ENCODE measurements at places on chromosomes 1 and 21.

GRCh38 chr1:81540216-81540615 lies 260.5 kb upstream of the ADGRL2 start:
- no peak for DNase-seq

DNA sequence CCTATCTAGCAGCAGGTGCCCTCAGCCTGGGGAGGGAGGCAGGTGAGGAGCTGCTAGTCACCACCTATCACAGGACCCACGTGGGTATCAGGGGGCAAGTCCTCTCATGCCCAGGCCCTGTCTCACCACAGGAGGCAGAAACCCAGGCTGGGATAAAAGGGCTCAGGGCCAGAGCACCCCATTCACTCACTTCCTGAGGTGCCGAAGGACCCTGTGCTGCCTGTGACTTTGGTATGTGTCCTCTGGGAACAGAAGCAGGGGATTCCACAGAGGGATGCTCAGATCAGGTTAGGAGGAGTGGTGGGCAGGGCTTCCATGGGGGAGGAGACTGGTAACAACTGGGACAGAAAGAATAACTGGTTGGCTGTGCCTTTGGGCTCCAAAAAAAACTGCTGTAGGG lies at the start of gene LCE1E:
Gene LCE1E, plus strand, starts transcription at position 181 of the 400 bp plus-strand sequence. CDS start 1,043 bp downstream, outside the sequence.
- no peak for DNase-seq

DNA sequence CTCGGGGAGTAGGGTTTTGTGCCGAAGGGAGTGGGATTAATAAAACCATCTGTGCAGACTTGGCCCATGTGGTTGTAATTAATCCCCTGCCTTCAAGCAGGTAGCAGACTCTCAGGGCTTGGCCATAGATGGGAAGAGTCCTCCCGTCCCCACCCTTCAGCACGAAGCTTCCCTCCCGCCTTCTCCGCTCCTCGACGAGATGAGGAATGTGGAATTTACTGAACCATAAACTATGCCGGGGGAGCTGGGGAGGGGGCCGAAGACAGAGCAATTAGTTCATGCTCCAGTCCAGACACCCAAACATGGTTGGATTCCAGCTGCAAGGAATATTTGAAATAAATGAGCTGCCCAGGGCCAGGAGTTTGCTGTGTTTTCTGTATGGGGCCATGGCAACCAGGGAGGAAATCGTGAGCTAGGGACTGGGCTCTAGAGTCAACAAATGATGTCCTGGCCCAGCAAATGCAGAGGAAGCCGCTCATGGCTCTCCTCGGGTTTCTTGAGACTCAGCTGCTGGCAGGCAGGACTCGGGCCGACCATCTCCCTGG lies 78.8 kb downstream of the SPSB1 start:
- no peak for DNase-seq

GRCh38 chr1:245079021-245079609 lies 75.7 kb upstream of the KIF26B start:
- no peak for DNase-seq

DNA sequence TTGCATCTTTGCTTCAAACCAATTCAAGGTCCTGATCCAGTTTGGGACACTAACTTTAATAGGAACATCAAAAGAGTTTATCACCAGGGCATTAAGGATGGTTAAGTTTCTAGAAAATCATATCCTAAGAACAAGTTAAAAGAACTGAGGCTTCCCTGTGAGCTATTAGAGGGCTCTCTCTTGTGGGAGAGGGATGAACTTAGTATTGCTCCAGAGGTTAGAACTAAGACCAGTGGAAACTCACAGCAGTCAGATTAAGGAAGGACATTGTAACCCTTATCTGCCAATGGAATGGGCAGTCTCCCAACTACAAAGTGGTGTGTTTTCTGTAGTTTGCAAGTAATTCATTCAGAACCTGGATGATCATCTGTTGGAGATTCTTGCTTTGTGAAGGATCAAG lies 36.8 kb downstream of the UBE2U start:
- no peak for DNase-seq

DNA sequence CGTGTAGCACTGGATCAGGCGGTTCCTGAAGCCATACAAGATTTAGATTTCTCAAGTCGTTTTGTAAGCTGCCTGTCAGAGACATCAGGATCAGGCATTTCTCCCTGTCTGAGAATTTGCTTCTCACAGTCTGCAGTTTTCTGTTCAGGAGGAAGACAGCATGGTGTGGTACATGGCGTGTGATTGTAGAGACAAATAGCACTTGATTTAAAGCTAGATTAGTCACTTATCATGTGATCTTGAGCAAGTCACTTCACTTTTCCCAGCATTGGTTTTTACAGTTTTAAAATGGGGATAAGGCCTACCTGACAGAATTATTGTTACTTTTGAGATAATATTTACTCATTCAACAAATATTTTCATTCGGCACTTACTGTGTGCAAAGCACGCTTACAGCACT lies 63.3 kb downstream of the AK4 start:
- no peak for DNase-seq

DNA sequence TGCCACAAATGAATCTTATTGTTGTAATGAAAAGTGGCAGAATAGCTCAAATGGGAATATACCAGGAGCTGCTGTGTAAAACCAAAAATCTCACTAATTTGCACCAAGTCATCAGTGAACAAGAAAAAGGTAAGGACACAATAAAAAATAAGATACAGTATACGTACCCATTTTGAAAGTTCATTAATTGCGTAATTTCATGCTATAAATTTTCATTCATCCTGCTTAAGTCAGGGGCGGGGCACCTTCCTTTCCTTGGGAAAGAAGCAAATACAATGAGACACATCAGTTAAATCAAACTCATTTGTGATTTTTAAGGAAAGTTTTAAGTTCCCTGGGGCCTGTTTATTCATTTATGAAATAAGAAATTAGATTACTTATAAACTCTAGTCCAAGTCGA lies 65.4 kb downstream of the HSPA13 start:
- DNase-seq, result no peak

DNA sequence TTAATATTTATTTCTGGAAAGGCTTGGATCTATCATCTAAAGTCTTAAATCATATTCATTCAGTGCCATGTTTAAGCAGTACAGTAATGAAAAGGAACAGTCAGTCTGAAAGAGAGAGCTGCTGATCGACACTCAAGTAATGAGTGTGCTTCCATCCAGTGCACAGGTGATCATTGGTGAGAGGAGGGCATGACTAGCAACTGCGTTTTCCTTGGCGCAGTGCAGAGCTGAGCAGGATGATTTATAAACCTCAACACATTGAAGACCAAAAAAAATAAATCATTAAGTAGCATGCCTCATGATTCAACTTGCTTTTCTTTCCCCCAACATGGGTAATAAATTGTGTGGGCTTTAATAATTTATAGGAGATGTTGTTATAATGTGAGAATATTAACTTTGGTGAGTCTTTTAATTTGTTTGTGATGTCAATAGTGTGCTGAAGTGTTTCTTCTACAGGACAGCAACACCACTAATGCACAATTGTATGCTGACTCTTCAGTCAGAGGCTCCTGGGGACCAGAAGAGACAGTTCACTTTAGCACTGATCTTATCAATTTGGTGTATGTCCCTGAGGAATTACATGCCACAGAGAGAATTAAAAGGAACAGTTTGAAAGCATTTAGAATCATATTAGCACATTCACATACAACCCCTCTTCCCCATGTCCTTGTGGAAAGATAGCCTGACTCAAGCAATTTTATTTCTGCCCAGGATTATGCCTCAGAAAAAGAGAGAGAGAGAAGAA lies 199.7 kb upstream of the ADGRL2 start:
- DNase-seq, result no peak

- no peak for DNase-seq
Observed at GRCh38 chr21:33966324-33966949, 50.8 kb upstream of the ATP5PO start.

DNA sequence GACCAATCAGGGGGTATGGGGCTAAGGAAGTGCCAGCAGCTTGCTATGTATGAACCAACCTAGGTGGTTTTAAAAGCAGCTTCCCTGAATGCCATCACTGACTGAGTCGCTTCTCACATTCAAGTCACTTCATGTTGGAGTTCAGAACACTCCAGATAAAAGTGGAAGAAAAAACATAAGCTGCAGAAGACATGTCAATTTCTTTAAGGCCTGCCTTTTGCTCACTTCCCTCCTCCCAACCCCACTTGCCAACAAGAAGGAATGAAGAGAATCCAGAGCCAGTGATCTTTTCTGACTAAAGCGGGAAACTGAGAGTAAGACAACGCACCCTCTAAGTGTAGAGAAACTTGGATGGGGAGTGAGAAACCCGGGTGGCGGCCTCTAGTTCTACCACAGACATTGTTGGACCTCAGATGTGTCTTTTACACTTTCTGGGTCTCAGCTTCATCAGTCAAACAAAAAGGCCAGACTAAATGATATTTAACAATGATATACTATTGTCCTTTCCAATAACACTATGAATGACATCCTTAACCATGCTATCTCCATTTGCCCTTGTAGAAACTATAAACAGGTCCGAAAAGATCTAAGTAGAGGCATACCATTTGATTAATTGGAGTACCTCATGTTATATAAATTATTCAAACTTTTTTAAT lies 54.1 kb downstream of the LUZP1 start:
- DNase-seq, result no peak

GRCh38 chr1:176542352-176542751 lies 79.4 kb downstream of the PAPPA2 start:
- DNase-seq, result no peak

- DNase-seq, result no peak
Observed at GRCh38 chr1:55138823-55139222, 76.3 kb downstream of the USP24 start.

Measured in activated CD4-positive, CD25-positive, alpha-beta regulatory T cell (primary cell).